ENCODE measurements at places on chromosomes 12 and 14. TPM values are rescaled to one million over a fixed set of nuclear protein-coding genes. Genes with fewer than 3 reads are reported as not detected.

The NOS1 gene
- 0.04 TPM for total RNA-seq

The DBX2 gene
- not detected for total RNA-seq

The KRT71 gene
- not detected for total RNA-seq

The KLRK1 gene
- not detected for total RNA-seq

The LDHB gene
- total RNA-seq, result 900 TPM

The INF2 gene
- total RNA-seq, result 48.9 TPM

The NPFF gene
- not detected for total RNA-seq

The CISTR gene
- not detected for total RNA-seq

The RNF212B gene
- total RNA-seq, result not detected

The HOXC5 gene
- total RNA-seq, result not detected

The AQP2 gene
- not detected for total RNA-seq

The SERPINA9 gene
- total RNA-seq, result not detected

The OTOGL gene
- total RNA-seq, result 0.63 TPM

The GLT8D2 gene
- 3.4 TPM for total RNA-seq

The CPNE6 gene
- total RNA-seq, result not detected

The GUCY2C gene
- not detected for total RNA-seq

The CLEC1A gene
- total RNA-seq, result 16.0 TPM

The HRK gene
- not detected for total RNA-seq

The SLCO1B3 gene
- total RNA-seq, result not detected

The IL22 gene
- not detected for total RNA-seq

The MANSC4 gene
- total RNA-seq, result not detected

The SMOC1 gene
- 0.04 TPM for total RNA-seq

The ART4 gene
- 74.4 TPM for total RNA-seq
